DMS 273 treated with DMSO at 0.1 percent for 48 hours (cell line): ENCODE measurements at places on chromosomes 4 and X.

DNA sequence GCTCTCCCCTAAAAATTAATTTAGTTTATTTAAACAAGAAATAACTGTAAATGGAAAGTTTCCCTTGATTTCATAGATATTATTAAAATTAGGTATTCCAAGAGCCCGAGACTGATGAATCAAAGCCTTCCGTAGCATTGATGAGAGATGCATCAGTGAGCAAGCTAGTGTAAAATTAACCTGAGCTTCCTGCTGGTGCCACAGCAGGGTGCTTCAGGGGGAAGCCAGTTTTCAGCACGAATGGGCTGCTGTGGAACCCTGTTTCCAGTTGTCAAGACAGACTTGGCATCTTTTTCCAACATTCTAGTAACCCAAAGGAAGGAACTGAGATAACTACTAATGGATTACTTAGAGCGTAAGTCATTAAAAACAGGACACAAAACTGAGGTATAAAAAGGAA lies 221.7 kb downstream of the RBMX2 start:
- no peak for DNase-seq

DNA sequence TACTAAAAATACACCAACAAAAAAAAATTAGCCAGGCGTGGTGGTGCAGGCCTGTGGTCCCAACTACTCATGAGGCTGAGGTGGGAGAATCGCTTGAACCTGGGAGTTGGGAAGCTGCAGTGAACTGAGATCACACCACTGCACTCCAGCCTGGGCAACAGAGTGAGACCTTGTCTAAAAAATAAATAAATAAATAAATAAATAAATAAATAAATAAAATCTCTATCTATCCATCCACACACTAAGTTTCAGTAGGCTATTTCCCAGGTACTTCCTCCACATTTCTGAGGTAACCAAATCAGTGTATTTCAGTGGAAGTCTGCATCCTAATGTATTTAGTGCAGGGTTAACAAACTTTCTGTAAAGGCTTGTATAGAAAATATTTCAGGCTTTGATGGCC lies 10.9 kb downstream of the ABRAXAS1 start:
- no peak for DNase-seq

DNA sequence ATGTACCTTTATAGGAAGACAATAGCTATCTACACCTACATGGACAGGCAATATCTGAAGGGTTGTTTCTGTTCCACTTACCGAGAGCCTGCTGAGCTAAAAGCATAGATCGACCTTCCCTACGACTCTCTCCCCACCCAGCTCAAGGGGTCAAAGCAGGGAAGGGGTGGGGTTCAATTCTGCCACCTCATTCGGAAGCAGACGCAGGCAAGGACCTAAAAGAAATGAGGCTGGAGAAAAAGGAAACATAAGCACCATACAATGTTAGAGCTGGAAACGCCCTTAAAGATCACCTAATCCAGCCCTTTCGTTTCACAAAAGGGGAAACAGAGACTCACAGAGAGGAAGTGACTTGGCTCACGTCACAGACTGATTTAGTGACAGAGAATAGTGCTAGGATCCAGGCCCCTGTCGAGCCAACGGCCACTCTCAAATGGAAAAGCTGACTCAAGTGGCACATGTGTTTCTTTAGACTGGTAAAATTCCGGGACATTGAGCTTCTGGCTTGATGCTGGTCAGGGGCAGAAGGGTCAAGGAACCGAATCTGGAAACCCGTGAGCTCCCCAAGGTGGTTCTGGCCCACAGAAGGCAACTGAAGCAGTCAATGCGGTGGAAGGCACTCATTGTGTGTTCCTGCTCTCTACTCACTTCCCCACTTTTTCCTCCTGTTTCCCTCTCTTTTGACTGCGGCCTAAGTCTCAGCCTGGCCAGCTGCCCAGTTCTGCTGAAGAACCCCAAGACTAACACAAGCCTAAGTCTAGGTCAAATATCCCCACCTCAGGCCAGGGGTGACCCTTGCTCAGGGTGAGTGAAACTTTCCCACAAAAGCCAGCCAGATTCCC lies 7.5 kb downstream of the SEPTIN6 start:
- DNase-seq, result no peak

DNA sequence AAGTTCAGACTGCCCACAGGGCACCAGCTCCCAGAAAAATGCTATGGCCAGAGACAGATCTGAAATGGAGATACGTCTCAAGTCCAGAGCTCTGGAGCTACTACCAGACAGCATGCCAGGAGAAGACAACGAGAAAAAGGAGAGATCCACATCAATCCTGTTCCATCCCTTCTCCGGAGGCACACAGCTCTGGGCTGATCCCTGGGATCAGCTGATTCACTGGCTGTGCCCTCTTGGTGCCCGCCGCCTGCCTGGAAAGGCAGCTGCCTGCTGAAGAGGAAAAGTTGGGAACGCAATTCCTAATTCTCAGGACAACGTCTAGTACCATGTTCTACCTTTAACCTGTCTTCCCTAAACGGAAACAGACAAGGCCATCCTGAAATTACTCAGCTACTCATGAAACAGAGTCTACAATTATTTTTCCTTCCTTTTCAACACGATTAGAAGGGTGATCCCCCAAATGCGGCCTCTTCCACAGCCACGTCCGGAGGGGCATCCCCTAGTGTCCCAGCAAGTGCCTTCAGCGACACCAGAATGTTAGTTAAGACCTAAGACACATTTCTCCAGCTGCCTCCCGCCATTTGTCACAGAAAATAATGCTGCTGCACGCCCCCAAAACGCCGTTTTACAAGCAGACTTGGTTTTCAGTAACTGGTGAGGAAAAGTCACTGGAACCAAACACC lies 2.4 kb downstream of the ZFYVE28 start:
- no peak for DNase-seq
